ENCODE measurements at places on chromosomes 16 and 17. TPM values are rescaled to one million over a fixed set of nuclear protein-coding genes. Genes with fewer than 3 reads are reported as not detected.

Gene C17orf75
- total RNA-seq: 11.8 TPM

Gene NME1
- total RNA-seq: 14.1 TPM

Gene HSD17B1
- 0.91 TPM for total RNA-seq

Gene MFAP4
- not detected for total RNA-seq

Gene TLCD1
- total RNA-seq: 1.3 TPM

Gene ADAM11
- 0.35 TPM for total RNA-seq

Gene RNU2-1
- total RNA-seq: 4,537 TPM

DNA sequence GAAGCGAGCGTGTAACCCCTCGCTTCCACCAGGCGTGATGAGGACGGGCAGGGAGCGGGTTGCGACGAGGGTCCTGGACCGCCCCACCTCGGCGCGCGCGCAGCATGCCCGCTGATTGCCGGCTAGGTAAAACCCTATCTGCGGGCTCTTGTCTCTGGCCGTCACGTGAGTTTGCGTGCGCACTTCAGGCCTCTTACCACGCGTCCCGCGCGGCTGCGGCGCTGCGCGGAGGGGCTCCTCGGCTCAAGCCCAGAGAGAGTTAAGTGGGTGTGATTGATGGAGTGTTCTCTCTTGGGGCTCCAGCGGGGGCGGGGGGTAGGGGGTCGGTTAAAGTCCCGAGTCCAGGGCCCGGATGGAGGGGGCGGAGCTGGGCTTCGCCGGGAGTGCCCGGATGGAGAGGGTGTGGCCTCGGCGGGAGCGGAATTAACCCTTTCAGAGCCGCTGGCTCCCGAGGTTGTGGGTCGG is 7.9 kb downstream of the KDM6B start:
- peak; percentile 81 for DNase-seq
- H3K4me3 ChIP-seq: peak overlapping the region; percentile 82
- H3K4me1 ChIP-seq: peaks cover 80% of the 10 kb centered on the region
- H3K27ac ChIP-seq: peak overlapping the region; percentile 100

DNA sequence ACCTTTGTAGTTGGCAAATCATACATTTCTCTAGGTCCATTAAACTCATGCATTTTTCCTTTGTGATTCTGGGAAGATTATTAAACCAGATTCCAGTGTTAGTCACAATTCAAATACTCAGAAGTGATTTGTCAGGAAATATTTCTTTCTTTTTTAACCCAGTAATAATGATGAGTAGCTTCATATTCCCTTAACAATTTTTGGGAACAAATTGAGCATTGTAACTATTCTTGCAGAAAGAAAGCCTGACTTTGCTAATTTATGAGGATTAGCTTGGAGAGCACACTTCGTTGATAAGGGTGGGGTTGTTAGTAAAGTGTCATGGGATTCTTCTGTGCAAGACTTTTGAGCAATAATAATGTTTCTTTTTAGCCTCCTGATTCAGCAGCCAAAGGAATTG is 18.7 kb upstream of the KRT24 start:
- no peaks in the 10 kb centered on the region for H3K36me3 ChIP-seq
- peaks cover 11% of the 10 kb centered on the region for H3K27me3 ChIP-seq
- no peaks in the 10 kb centered on the region for H3K4me1 ChIP-seq
- H3K27ac ChIP-seq: no peak overlapping the region
- H3K4me3 ChIP-seq: no peak overlapping the region

DNA sequence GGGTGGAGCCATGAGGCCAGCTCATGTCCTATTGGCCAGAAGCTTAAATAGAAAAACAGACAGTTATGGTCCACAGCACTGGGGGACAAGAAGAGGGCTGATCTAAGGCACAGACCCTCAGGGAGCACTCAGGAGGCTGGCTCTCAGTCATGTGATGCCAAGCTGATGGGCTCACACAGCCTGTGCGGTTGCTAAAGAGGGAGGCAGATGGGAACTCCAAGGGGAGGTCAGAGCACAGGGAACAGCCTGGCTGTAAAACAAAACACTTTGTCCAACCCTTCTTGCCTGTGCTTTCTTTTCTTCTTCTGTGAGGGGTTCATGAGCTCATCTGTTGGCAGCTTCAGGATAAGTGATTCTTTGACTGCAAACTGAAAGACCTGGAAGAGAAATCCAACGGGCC is 27.2 kb downstream of the CNTNAP1 start:
- H3K27ac ChIP-seq: peak overlapping the region; percentile 37
- peaks cover 55% of the 10 kb centered on the region for H3K4me1 ChIP-seq
- no peaks in the 10 kb centered on the region for H3K27me3 ChIP-seq
- H3K4me3 ChIP-seq: no peak overlapping the region
- peaks cover 79% of the 10 kb centered on the region for H3K36me3 ChIP-seq

GRCh38 chr16:89722392-89723278 is 1.3 kb downstream of the ZNF276 start:
- H3K27ac ChIP-seq: peak overlapping the region; percentile 89
- no peaks in the 10 kb centered on the region for H3K27me3 ChIP-seq
- peak; percentile 60 for DNase-seq
- H3K36me3 ChIP-seq: peaks cover 34% of the 10 kb centered on the region

DNA sequence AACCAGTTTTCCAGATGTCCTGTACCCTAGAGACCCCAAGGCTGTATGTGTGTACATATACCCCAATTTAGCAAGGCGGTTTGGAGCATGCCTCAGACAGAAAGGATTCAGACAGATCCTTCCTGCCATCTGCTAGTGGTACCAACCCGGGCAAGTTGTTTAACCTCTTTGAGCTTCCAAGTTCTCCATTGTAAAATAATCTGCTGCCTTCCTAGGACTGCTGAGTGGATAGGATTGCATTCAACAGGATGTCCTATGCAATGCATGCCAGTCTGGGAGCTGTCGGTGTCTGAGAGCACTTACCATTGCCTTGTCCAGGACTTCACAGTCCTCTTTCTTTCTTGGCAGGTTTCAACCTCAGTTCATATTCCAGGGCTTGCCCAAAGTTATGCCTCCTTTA is 1.9 kb downstream of the CDH13 start:
- DNase-seq: no peak
- no peak overlapping the region for H3K4me3 ChIP-seq
- peaks cover 27% of the 10 kb centered on the region for H3K27me3 ChIP-seq
- no peaks in the 10 kb centered on the region for H3K36me3 ChIP-seq
- no peak overlapping the region for H3K27ac ChIP-seq
- H3K4me1 ChIP-seq: no peaks in the 10 kb centered on the region

GRCh38 chr17:80921159-80921558 is 70.5 kb upstream of the CHMP6 start:
- no peaks in the 10 kb centered on the region for H3K4me1 ChIP-seq
- no peaks in the 10 kb centered on the region for H3K27me3 ChIP-seq
- peaks cover 28% of the 10 kb centered on the region for H3K36me3 ChIP-seq
- DNase-seq: no peak

DNA sequence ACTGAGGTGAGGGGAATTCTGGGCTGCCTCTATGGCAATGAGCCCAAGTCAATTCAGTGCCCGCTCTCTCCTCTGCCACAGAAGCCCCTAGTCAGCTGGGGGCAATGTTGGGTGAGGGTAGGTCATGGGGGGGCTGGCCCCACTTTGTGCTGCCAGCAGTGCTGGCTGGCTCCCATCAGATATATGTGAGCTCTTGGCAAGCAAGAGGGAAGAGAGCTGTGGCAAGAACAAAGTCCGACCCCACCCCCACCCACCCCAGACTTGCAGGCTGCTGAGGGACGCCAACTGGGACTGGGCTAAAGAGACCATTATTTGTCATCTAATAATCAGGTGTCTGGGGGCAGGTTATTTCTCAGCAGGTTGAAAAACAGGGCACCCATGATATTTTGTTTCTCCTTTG is 89.4 kb downstream of the YPEL2 start:
- H3K36me3 ChIP-seq: no peaks in the 10 kb centered on the region
- H3K4me1 ChIP-seq: peaks cover 5% of the 10 kb centered on the region
- no peak overlapping the region for H3K27ac ChIP-seq

DNA sequence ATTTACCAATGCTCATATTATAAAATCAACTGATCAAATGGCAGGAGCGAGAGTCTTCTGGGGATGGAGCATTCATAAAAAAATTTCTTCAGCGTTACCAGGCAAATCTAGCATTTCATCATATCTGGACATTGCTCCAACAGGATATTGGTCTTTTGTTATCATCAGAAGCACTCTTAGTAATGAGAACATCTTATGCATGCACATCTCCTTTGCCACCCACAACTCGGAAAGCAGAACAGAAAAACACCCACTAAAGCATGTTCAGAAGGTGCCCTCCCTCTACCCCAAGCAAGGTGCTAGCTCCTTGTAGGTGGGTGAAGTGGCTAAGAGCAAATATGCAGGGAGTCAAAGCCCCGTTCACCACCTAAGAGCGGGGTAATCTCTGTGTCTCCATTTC is 18.9 kb downstream of the ARHGAP17 start:
- no peaks in the 10 kb centered on the region for H3K36me3 ChIP-seq
- H3K4me3 ChIP-seq: no peak overlapping the region
- H3K27ac ChIP-seq: no peak overlapping the region
- peaks cover 14% of the 10 kb centered on the region for H3K4me1 ChIP-seq
- no peaks in the 10 kb centered on the region for H3K27me3 ChIP-seq

GRCh38 chr17:28874750-28875149 is 19.9 kb downstream of the ERAL1 start:
- H3K27me3 ChIP-seq: no peaks in the 10 kb centered on the region
- peaks cover 11% of the 10 kb centered on the region for H3K4me1 ChIP-seq
- H3K36me3 ChIP-seq: peaks cover 9% of the 10 kb centered on the region
- H3K4me3 ChIP-seq: no peak overlapping the region

DNA sequence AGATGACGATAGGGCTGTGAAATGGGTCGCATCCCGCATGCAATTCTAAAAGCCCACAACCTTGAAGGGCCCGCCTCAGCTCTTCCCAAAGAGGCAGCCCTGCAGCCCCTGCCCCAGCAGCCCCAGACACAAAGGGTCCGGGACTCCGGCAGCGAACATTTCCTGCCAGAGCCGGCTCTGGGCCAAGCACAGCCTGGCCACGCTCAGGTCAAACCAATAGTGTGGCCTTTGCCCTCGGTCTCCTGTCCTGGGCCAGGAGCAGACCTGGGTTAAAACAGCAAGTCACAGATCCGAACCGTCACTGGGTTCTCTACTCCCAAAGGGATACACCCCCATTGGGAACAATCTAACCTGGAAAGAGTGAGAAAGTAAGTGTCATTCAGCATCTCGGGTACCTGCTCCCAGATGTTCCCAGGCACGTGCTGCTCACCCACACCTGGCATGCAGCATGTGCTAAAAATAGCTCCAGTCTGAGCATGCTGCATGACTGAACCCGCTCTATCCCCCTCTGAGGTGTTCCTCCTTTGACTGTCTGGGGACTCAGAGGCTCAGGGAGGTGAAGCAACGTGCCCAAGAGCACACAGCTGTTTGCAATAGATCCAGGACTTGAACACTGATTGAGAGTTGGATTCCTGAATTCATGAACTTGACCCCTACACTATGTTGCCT is 22.2 kb upstream of the ATP2A3 start:
- no peak for DNase-seq
- H3K36me3 ChIP-seq: no peaks in the 10 kb centered on the region
- peaks cover 4% of the 10 kb centered on the region for H3K4me1 ChIP-seq
- no peak overlapping the region for H3K4me3 ChIP-seq

- no peak within 1 kb of the TSS for H3K27ac ChIP-seq
- peaks cover 5% of the 10 kb centered on the region for H3K27me3 ChIP-seq
- no peaks in the 10 kb centered on the region for H3K36me3 ChIP-seq
- DNase-seq: no peak
Measured at GRCh38 chr16:69105501-69106361, at the start of gene HAS3. TSS of gene HAS3 (plus strand) at chr16:69105653. CDS start at chr16:69109396, 3,743 bp downstream.

Data from CD4-positive, CD25-positive, alpha-beta regulatory T cell (primary cell).